ENCODE measurements at places on chromosomes 5 and 9.

- DNase-seq, result peak; percentile 17
Measured at GRCh38 chr5:168679515-168679920, 100.3 kb upstream of the PANK3 start.

GRCh38 chr5:177362610-177363507, 5.1 kb downstream of the RGS14 start:
- DNase-seq, result peak; percentile 56

- no peak for DNase-seq
Measured at GRCh38 chr9:125730168-125730567, 17.0 kb upstream of the PBX3 start.

DNA sequence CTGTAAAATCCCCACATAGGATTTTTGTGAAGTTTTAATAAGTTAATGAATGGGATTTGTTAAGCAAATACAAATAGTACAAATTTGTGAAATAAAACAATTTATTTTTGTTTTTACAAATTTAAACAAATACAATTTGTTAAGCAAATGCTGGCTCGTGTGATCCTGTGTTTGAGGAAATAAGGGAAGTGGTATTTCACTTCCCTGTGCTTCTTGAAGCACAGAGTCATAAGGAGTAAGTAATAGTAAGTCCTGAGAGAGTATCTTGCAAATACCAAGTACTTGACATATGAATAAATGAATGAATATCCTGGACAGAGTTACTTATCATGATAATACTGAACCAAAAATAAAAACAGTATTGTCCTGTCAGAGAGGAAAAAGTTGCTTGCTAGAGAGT, 9.1 kb downstream of the SMIM3 start:
- DNase-seq, result no peak

DNA sequence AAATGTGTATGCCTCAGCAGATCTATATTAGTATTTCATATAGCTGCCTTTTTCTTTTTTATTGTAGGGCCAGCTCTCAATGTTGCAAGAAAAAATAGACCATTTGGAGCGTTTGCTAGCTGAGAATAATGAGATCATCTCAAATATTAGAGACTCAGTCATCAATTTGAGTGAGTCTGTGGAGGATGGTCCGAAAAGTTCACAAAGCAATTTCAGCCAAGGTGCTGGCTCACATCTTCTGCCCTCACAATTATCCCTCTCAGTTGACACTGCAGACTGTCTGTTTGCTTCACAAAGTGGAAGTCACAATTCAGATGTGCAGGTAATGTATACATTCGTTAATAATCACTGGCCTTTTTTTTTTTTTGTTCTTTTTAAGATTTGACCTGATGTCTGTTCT, 23.7 kb downstream of the MAN2A1 start:
- DNase-seq, result no peak

DNA sequence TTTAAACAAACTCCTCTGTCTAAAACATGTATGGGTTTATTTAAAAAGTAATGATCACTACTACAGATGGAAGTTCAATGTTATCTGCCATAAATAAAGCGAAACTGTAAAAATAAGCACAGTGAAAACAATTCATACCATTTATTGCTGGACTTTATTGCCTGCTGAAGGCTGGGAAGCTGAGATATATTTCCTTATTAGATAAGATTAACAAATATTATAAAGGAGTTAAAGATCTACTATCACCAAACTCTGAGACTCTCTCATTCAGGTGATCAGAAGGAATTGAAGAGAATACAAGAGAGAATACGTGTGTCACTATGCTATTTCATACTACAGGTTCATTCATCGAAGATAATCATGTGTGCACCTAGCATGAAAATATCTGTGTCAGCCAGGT, 190.9 kb upstream of the ATP10B start:
- DNase-seq, result no peak

DNA sequence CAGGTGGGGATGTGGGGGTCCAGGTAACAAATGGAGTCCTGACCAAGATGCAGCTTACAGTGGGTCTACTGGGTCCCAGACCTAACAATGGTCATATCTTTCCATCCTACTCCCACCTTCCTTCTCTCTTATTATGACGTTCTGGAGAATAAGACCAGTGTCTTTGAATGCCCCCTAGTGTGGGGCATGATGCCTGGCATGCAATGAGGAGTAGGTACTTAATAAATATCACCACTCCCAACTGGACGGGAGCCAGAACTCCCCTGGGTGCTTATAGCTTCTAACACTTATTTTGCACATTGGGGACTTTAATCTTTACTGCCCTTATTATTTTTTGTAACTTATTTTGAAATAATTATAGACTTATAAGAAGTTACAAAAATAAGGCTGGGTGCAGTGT, 98.2 kb downstream of the NDFIP1 start:
- no peak for DNase-seq

GRCh38 chr5:142286111-142286510, 38.7 kb downstream of the SPRY4 start:
- no peak for DNase-seq
